ENCODE measurements at places on chromosomes 6 and 20.

- DNase-seq: no peak
Measured at GRCh38 chr6:30163918-30164654, 740 bp downstream of the TRIM15 start.

GRCh38 chr6:136859430-136859829 lies 37.0 kb downstream of the PEX7 start:
- peak; percentile 71 for DNase-seq

DNA sequence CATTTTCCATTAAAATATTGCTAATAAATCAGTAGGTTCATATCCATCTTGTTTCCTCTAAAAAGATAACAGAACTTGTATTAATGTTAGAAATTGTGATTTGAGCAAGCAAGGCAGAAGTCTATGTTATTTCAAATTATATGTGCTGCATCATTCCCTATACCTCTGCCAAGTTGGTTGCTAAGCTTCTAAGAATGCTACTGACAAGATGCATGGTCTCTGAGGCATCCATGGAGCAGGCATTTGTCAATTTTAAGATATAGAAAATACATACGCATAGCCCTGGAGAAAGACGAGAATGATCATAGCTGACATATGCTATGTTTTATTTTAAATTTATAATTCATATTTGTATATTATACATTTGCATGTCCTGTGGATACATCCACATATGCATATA lies 168.3 kb upstream of the THEMIS start:
- no peak for DNase-seq

DNA sequence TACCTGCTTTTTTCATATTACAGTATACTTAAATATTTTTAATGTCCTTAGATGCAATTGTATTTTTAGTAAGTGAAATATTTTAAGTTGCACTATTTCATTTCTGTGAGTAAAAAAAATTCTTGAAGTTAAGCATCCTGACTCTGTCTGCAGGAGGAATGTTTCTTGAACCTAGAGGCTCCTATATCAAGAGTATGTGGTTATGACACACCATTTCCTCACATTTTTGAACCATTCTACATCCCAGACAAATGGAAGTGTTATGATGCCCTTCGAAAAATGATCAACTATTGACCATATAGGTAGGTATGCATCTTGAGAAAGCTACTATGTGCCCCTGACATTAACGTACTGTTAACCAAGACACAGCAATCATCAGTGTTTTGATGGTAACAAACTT lies 237.0 kb downstream of the BCKDHB start:
- DNase-seq: no peak

GRCh38 chr20:20547876-20548266 lies 164.6 kb downstream of the RALGAPA2 start:
- DNase-seq: no peak

- DNase-seq: peak; percentile 85
Measured at GRCh38 chr20:6767536-6768227, at the start of gene BMP2. Gene BMP2 (plus strand): TSS chr20:6767686. CDS start chr20:6770127, 2,441 bp downstream.

DNA sequence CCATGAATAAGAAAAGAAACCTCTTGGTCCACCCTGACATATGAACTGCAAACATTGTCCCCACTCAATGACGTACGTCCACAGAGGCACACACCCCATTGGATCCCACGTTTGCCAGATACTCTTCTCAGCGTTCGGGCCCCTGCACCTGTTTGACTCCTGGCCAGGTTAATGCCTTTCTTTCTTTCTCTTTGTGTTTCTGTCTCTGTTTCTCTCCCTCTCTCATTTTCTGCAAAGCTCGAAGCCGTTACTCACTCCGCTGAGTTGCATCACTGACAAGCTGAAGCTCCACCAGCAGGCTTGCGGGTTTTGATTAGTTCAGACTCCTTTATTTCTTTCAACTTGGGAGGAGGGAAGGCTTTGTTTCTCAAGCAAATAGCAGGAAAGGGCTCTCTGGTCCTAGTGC lies 135.5 kb upstream of the SUPT3H start:
- peak; percentile 83 for DNase-seq

Data from NB4 (cell line).